ENCODE measurements at places on chromosomes 6 and 20.

DNA sequence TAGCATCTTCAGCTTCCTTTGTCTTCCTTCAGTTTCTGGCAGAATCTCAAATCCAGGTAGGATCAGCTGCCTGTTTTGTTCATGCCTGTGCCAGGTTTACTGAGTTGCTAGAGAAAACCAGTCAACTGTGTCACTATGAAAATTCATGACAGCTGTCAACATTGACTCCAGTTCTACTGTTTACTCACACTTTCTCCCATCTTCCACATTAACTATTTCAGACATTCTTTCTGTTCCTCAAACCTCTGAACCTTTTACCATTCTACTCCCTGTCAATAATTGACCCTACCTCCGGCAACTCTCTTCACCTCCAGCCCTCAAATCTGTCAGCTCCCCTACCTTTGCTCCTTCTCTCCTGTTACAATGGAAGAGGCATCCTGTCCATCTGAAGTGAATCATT, 8.5 kb downstream of the ENPP4 start:
- no peak for DNase-seq

- DNase-seq: no peak
Measured at GRCh38 chr6:11212664-11213063, 19.8 kb downstream of the NEDD9 start.

DNA sequence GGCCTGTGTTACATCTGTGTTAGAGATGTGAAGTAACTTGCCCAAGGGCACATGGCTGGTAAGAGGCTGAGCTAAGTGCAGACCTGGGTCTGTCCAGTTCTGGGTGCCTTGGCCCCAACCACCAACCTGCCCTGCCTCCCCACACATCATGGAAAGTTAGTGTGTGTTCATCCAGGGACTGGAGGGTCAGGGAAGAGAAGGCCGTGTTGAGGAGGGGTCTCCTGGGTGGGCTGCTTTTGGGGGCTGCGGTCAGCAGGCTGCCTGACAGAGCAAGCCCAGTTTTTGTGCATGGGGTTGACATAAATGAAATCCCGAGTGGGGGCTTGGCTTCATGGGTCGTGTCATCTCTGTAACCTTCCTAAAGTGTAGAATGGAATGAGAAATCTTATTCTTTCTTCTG, 10.9 kb downstream of the PYGB start:
- no peak for DNase-seq

- DNase-seq: no peak
Measured at GRCh38 chr6:166935353-166935752, 21.0 kb downstream of the RNASET2 start.

DNA sequence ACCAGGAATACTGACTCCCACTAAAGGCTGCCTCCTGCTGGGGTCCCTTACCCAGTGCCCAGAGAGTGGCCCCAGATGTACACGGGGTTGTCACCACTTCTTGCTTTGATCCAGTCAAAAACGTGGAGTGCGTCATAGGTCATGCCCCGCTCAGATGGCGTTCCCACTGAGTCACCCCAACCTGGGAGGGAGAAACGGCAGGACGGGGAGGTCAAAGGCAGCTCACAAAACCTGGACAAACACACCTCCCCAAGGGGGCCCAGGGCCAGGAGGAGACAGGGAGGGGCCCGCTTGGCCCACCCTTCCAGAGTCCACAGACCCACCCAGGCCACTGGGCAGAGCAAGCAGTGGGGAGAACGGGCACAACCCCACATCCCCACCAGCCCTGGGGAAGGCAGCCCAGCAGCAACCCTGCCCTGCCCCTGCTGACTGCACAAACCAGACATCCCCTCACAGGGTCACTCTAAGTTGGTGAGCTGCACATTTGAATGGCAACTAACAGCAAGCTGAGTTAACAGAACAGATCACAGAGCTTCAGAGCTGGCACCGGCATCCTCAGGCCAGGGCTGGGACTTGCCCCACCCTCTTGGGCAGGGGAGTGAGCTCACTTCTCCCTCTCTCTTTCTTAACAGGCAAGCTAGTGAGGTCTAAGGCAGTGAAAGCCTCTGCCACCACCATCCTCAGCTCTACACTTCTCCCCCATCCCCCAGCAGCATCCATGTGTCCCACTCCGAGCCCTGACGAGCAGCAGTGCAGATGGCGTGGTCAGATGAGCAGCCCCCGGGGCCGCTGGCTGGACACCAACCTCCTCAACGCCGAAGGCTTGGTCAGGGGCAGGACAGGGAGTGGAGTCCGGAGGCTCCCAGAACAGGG, 61.7 kb downstream of the PYGB start:
- DNase-seq: peak; percentile 56

DNA sequence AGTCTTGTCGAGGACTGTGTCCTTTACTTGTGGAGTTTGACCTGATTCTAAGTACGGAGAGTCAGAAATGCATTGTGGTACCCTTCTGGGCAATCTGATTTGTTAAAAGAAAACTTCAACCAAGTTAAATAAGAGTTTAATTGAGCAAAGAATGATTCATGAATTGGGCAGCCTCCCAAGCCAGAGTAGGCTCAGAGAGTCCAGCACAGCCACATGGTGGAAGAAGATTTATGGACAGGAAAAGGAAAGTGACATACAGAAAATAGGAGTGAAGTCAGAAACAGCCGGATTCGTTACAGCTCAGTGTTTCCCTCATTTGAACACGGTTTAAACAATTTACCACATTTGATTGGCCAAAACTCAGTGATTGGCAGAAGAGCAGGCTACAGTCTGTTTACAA, 329.2 kb downstream of the DHX35 start:
- no peak for DNase-seq

Measured in epithelial cell of proximal tubule (primary cell).